ENCODE measurements at places on chromosomes 16 and 17. TPM values are rescaled to one million over a fixed set of nuclear protein-coding genes. Genes with fewer than 3 reads are reported as not detected.

NIP7 gene
- polyA plus RNA-seq, result 4.7 TPM

CLEC10A gene
- polyA plus RNA-seq, result 1.8 TPM

EVI2B gene
- 2.2 TPM for polyA plus RNA-seq

CPNE7 gene
- polyA plus RNA-seq, result 0.50 TPM

PYY gene
- not detected for polyA plus RNA-seq

KRTAP2-3 gene
- not detected for polyA plus RNA-seq

CCL3 gene
- 0.30 TPM for polyA plus RNA-seq

NOTUM gene
- polyA plus RNA-seq, result 0.53 TPM

ZG16 gene
- 0.08 TPM for polyA plus RNA-seq

CDH5 gene
- polyA plus RNA-seq, result 24.9 TPM

CES5A gene
- 0.10 TPM for polyA plus RNA-seq

RRAD gene
- polyA plus RNA-seq, result 277 TPM

EVPLL gene
- not detected for polyA plus RNA-seq

FKBP10 gene
- 11.4 TPM for polyA plus RNA-seq

C17orf50 gene
- not detected for polyA plus RNA-seq

ARL6IP1 gene
- 20.2 TPM for polyA plus RNA-seq

WNT9B gene
- 0.53 TPM for polyA plus RNA-seq

TBC1D3H gene
- polyA plus RNA-seq, result not detected
